ENCODE measurements at places on chromosomes 6 and 20. TPM values are rescaled to one million over a fixed set of nuclear protein-coding genes. Genes with fewer than 3 reads are reported as not detected.
A peak's percentile ranks its signal among the peaks of the same experiment; 100 is the strongest.

- DNase-seq = no peak
Observed at GRCh38 chr6:82690283-82690682, 326.7 kb downstream of the TPBG start.

- DNase-seq = no peak
Observed at GRCh38 chr6:37693546-37694250, 4.0 kb downstream of the MDGA1 start.

GRCh38 chr6:141956868-141957267, 175.9 kb upstream of the GJE1 start:
- no peak for DNase-seq

CST5 gene
- not detected for total RNA-seq

DNA sequence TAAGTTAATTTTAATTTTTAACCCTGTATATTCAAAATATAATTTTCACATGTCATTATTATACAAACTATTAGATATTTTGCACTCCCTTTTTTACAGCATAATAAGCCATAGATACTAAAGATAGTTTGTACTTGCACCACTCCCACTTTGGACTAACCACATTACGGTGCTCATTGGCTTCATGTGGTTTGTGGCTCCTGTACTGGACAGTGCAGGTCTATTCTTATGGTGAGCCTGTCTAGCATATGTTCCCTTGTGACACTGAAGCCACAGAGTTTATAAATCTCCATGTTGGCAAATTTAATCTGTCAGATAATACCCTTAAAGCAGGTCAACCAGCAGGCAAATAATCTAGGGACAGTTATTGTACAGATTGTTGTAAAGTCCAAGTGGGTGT, 354.4 kb upstream of the KCNQ5 start:
- no peak for DNase-seq

DNA sequence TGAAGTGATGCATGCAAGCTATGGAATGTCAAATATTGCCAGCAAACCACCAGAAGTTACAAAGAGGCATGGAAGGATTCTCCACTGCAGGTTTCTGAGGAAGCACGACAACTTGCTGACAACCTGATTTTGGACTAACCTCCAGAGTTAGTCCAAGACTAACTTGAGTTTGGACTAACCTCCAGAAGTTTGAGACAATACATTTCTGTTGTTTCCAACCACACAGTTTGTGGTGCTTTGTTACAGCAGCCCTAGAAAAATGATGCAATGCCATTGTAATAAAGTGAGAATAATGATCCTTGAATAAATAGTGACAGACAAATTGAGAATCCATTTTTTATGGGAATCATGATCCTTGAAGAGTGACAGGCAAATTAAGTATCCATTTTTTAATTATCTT, 169.9 kb upstream of the HDDC2 start:
- DNase-seq = no peak

DNA sequence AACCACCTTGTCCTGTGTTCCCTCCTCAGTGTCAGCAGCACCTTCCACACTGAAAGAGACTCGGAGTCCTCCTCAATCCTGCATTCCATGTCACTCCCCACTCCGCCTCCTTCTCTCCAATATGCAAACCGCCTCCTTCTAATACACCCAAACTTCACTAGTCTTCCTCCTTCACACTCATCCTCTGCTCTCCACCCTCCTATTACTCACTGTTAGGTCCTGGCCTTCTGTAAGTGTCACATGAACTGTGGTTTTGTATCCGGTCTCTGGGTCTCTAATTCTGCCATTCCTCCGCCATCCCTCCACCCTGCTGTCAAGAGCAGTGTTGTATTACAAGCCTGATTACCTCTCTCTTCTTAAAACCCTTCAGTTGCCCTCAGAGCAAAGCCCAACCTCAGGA, 200.5 kb upstream of the CDYL start:
- no peak for DNase-seq

FBXO30 gene
- 6.2 TPM for total RNA-seq

DNA sequence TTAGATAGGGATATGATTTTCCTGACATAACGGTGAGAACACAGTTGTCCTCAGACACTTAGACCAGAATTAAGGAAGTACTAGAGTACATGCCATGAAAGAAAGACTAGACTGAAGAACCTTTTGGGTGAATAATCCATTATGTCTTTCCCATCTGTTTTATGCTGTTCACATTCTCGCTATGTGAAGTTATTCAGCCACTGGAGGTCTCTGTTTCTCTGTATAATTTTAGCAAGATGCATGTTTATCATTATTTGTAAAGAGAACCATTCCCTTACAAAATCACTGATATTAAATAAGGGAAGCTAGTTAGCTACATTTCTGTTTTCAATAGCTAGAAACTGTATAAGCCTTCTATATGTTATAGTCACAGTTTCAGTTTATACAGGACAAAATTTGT, 391.9 kb downstream of the CD109 start:
- no peak for DNase-seq

DNA sequence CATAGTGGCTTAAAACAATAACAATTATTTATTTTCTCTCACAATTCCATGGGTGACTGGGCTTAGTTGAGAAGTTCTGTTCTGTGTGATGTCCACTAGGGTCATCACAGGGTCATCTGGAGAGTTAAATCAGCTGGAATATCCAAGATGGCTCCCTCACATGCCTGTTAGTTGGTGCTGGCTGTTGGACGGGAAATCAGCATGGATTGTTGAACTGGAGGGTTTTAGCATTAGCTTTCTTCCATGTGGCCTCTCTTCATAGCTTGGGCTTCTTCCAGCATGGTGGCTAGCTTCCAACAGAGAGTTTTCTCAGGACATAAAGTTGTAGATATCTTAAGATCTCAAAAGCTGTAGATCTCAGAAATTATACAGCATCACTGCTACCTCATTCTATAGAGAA, 19.6 kb downstream of the MARCKS start:
- no peak for DNase-seq

GRCh38 chr6:19157486-19157885, 679.7 kb upstream of the ID4 start:
- DNase-seq = no peak

- peak; percentile 35 for DNase-seq
Observed at GRCh38 chr6:90610751-90611542, 24.1 kb upstream of the MAP3K7 start.

DNA sequence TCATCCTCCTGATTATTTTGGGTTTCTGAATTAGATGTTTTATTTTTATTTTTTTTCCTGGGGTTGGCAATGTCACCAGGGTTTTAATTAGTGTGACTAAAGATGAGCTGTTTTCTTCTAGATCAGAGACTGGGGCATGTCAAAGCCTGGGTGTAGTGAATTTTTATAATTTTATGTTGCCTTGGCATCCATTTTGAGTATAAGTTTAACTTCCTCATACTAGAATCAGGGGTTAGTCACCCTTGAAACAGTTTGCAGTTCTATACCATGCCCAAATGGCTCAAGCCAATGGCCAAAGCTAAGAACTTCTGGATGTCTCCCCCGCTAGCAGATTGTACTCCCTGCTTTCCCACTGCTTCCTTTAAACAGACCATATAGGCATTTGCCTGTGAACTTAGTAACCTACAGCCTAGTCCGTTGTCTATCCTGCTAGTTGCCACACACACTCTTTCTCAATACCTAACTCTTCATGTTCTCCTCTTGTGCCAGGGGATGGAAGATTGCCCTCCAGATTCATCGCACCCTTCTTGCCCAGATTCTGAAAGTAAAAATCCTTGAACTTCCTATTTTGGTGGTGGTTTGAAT, 54.5 kb downstream of the KIAA0408 start:
- DNase-seq = no peak

GRCh38 chr20:3084986-3085360, 449 bp upstream of the AVP start:
- no peak for DNase-seq

CYP39A1 gene
- not detected for total RNA-seq

BHLHE23 gene
- not detected for total RNA-seq

DNA sequence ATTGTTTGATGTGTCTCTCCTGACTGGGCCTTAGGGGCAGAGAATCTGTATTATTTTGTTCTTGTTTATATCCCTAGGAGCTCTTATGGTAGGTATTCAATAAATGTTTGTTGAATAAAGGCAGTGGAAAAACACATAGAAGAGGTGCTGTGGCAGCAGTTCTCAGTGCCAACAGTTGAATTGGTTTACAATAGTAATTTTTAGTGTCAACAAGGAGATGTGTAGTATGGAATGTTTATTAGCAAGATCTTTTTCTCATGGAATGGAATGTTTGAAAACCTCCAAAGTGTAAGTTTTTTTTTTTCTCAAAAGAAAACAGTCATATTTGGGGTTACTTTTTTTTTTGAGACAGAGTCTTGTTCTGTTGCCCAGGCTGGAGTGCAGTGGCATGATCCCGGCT, 28.0 kb downstream of the ASXL1 start:
- no peak for DNase-seq

- no peak for DNase-seq
Observed at GRCh38 chr6:111980971-111981840, 72.7 kb upstream of the CCN6 start.

DNA sequence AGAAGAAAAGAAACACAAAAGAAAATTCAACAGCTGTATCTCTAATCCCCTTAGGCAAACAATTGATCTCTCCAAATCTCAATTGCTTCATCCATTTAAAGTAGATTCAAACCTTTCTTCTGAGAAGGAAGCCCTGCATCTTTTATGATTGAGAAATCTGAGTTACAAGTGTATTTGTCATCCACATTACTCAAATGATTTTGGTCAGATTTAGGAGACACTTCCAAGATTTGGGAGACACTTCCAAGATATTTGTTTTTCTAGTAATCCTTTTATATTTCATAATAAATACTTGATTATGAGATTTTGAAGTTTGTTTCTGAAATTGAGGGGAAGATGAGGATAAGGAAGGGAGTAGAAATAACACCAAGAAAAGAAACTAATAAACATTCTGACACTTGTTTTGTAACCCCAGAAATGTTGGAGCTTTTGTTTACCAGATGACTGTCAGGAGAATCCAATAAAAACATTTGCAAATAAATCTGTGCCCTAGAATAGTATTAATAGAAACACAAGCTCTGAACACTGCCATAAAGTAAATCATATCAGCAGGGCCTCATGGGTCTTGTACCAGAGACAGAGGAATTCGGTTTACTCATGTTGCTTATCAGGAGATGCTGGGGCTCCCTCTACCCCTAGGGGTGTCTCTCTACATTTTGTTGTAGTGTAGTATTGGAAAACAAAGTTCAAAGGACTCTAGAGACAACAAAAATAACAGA, 314.3 kb upstream of the NT5E start:
- peak; percentile 34 for DNase-seq

DNA sequence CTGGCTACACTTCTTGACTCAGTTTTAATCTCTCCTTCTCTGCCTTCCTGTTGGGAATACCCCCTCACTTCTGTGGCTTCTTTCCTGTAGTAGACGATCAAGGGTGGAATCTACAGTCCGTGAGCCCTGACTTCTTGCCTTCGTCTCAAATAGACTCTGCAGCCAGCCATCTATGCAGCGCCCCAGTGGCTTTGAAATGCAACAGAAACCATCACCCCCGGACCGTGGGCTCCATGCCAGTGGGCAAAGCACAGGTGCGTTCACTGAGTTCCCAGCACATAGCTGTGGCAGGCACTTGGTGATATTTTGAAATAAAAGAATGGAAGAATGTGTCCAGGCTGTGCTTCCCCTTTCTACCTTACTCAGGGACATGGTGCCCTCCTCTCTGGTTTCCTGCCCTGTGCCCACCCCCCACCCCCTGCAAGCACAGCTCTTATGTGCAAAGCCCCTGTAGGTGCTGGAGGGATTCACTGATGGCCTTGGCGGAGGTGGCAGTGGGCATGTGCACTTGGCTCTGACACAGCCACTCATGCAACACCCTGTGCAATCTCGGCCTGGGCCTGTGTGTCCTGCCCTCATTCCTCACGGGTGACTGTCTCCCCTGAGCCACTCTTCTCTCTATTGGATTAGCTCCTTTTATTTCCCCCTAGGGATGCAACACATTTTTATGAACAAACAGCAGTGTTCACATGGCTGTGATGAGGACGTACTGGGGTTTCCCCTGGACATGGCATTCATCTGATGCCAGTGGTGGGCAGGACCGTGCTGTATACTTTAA, 5.5 kb upstream of the CDSN start:
- DNase-seq = peak; percentile 65

WFDC10B gene
- total RNA-seq = not detected

GRCh38 chr6:49698478-49698877, 14.9 kb downstream of the CRISP2 start:
- no peak for DNase-seq

BACH2 gene
- not detected for total RNA-seq

GRCh38 chr6:166618251-166618650, 8.8 kb downstream of the RPS6KA2 start:
- no peak for DNase-seq

DNA sequence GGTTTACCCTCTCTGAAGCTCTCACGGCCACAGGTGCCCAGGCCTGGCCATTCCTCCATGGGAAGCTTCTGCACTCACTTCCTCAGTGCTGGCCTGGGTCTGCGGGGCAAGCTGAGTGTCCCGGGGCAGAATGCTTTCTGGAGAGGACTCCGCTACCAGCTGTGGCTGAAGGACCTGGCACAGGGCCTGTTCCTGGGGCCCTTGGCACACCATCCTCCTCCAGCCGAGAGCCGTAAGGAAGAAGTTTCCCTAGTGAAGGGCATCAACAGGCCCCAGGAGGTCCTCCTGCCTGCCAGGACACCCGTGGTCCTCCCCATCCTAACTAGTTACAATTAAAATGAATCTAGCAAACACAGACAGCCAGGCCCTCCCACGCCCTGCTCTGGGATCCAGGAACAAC, 14.0 kb upstream of the KCNK15 start:
- peak; percentile 61 for DNase-seq

GRCh38 chr6:33017694-33018353, 8.4 kb upstream of the HLA-DOA start:
- no peak for DNase-seq

DNA sequence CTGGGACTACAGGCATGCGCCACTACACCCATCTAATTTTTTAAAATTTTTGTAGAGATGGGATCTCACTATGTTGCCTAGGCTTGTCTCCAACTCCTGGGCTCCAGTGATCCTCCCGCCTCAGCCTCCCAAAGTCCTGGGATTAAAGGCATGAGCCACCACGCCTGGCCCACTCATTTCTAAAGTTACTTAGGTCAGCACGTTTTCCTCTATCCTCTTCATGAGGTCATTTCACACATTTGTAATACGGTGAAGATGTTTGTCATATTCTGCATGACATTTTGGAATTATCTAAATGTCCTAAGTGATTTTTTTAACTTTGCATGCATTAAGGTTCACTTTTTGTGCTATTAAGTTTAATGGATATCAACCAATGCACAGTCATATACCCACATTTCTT, 11.9 kb upstream of the SOX12 start:
- DNase-seq = no peak

RAB5IF gene
- 278 TPM for total RNA-seq

- no peak for DNase-seq
Observed at GRCh38 chr6:52415917-52416628, 4.1 kb upstream of the EFHC1 start.

- no peak for DNase-seq
Observed at GRCh38 chr6:25360621-25361020, 81.4 kb downstream of the CARMIL1 start.

DNA sequence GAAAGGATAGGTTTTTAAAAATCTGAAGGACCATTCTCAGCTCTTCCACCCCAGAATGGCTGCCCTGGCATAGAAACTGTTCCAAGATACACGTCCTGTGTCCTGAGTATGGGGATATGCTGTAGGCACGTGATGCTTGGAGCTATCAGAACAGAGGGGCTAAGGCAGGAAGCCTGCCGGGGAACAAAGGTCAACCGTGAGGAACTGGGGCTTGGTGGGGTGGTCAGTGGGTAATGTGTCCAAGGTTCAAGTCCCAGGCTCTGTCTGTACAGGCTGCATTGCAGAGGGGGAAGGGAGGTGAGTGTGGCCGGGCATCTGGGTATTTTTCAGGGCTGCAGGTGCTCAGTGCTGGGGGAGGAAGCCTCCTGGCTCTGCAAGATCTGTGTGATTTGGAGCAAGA, 479.6 kb upstream of the CHD6 start:
- DNase-seq = no peak

GRCh38 chr6:167756597-167756996, 70.1 kb upstream of the AFDN start:
- no peak for DNase-seq

MRAP2 gene
- 3.1 TPM for total RNA-seq
